ENCODE measurements at places on chromosomes 1 and 21.
A peak's percentile ranks its signal among the peaks of the same experiment; 100 is the strongest.

GRCh38 chr1:116806245-116806644, 52.0 kb downstream of the CD2 start:
- peak; percentile 71 for DNase-seq

GRCh38 chr1:204837440-204838084, 33.1 kb upstream of the NFASC start:
- DNase-seq: no peak

- DNase-seq: peak; percentile 54
Measured at GRCh38 chr1:115595279-115596079, 46.3 kb upstream of the VANGL1 start.

DNA sequence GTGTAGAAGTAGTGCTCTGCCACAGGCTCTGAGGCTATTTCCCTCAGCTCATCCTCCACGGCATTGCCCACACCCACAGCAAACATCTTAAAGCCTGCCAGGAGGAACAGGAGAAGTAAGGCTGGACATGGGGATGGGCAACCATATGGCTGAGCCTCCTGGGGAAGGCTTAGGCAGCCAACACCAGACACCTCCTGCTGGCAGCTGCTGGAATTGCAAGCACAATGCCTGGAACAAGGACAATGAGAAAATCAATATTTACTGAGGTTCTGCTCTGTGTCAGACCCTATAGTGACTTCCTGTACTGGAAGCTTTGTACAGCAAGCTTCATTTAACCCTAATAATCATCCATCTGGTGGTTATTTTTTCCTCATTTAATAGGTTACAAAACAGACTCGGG, 8.2 kb downstream of the MATN1 start:
- peak; percentile 20 for DNase-seq

- DNase-seq: no peak
Measured at GRCh38 chr1:41515778-41516167, 31.3 kb upstream of the EDN2 start.

DNA sequence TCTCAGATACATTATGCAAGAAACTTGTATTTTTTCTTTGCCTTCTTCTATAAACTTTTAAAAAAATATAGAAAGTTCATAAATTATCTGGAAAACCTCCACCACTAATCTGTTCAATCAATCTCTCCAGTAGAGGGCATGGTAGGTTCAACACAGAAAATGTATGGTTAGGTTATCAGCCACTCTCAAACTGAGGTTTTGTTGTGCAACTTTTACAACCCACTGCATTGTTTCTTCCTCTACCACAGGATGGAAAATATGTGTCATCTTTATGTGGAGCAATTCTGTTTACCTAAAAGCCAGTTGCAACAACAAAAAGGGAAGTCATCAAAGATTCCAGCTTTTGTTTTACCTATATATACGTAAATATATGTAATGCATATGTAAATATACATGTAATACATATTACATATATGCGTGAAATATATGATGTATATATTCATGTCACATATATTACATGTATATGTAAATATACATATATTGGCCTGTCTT, 3.0 kb upstream of the RGS2 start:
- peak; percentile 82 for DNase-seq

DNA sequence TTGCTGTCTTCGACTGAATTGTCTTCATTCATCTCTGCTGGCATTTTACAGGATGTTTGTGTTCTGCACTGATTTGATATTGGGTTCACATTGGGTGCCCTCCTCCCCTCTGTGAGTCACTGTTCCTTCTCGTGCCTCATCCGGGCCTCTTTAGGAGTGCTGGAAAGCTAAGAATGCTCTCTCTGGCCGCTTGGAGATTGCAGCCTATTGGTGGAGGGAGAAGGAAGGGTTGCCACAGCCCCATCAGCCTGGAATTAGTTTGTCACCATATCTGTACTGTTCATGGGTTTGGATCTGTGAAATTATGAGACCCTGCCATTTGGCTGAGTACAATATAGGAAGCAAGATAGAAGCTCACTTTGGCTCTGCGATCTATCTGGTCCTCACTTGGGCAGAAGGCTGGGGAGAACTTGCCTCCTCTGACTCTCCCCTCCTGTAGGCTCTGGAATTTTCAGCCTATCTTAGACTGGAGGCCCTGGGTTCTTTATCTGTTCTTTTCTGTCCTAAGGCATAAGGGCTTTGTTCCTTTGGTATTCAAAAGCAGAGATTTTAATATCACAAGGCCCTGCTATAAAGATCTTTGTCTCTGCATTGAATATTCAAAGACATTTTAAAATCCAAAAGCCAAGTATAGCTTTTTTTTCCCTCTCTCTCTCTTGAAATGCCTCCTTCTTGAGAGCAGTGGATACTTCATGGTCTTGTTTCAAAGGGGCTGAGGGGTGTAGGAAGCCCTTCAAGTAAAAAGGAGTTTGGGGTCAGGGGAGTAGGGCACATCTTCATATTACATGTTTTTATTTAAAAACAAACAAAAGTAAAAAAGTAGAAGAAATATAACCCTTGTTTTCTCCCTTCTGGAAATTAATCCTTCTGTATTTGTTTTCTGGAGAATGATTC, 347.9 kb downstream of the ZP4 start:
- no peak for DNase-seq

DNA sequence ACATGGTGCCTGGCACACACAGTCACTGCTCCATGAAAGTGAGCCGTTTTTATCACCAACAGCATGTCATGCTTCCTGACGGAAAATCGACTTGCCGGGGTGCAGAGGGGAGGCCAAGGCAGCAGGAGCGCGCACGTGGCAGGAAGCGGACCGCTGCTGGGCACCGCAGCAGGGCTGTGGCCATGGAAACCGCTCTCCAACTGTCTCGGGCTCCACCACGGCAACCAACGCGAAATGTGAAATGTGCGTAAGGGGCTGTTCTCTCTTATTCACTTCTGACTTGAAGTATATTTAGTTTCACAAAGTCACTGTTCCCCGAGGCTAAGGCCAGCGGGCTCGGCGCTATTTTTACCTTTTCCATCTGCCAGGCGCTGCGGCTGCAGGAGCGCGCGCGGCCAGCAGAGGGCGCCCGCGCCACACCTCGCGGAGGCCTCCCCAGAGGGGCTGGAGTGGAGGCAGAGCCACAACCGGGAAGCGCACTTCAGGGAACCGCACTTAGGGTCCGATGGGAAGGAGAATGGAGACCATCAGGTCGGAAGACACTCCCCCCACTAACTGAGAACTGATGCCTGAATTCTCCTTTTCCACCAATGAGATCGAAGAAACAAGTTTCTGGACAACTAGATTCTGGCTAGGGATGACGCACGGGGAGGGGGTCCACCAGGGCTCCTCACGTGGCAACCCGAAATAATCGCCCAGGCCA, 19.7 kb downstream of the RCC2 start:
- peak; percentile 67 for DNase-seq

DNA sequence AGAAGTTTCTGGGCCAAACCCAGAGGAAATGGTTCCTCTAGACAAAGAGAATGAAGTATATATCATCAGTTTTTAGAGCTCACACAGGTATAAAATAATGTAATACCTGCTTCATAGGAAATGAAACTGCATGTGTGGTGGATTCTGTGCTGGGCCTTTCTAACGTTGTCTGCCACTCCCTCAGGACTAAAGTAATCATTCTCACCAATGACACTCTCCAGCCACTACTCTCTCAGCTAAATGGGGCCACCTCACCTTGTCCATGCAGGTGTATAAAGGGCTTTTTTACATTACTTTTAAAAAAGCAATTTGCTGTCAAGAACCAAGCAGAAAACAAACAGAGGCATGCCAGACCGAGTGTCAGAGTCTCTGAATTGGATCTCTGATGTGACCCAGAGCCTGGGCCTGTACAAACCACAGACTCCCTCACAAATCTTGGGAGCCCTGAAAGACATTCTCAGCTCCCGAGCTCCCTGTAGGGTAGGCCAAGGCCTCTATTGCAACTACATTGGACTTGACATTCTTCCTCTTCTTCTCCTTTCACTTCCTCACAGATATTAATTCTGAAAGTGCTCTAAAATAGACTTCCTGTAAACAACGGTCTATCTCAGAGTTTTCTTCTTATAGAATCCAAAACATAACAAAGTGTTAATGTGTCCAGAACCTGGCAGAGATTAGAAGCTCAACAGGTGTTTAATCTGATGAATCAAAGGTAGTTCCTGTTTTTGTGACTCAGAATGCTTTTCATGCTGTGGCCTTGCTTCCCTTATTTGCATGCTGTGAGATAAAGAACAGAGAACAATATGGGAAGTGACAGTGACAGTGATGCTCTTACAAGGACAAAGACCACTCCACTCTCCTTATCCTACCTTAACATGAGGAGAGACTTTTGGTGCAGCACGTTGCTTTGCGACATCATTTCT, 8.6 kb downstream of the AIM2 start:
- DNase-seq: peak; percentile 54

DNA sequence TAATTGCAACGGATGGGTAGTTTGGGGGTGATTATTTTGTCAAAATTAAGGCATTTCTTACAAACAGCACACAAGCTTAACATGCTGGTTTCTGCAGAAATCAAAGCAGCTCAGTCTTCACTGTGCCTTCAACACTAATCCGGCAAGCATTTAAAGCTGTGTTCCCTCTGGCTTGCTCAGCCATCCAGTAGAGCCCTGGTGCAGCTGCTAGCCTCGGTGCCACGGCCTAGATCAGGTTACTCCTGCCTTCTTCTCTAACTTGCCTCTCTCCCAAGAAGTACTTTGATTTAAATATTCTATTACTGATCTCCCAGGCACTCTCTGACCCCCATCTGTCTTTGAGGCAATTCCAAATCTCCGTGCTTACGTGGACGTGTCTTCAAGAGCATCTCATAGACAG, 85.6 kb downstream of the GREM2 start:
- no peak for DNase-seq

GRCh38 chr1:90718411-90719329, 1.6 kb upstream of the BARHL2 start:
- no peak for DNase-seq

GRCh38 chr1:12456979-12457378, 161.0 kb downstream of the DHRS3 start:
- DNase-seq: no peak

DNA sequence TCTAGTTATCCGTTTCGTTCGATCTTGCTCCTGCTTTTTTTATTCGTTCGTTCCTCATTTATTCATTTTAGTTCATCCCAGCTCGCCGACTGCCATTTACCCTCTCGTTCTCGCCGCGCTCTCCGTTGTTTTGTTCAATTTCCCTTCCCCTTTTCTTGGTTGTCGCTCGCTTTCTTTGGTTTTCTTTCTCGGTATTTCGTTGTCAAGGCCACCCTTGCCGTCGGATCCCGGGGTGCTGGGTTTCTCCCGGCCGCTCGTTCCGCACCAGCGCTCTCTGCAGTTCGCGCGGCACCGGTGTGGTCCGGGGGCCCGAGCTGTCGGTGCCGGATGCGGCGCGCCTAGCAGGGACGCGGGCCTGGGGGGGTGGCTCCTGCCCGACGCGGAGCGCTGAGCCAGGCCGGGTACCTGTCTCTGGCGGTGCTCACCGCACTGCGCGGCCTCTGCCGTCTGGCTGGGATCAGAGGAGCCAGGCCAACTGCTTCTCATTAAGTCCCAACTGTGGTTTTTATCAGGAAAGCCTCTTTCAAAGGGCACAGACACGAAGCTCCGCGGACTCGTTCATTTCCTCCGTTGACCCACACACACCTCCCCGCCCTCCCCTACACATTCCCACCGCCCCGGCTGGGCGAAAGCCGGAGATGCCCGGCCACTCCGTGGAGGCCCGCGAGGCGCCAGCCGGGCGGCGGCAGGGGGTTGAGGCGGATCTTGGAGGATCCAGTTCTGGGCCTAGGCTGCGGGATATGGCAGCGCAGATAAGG, 1.6 kb downstream of the ALX3 start:
- DNase-seq: no peak

DNA sequence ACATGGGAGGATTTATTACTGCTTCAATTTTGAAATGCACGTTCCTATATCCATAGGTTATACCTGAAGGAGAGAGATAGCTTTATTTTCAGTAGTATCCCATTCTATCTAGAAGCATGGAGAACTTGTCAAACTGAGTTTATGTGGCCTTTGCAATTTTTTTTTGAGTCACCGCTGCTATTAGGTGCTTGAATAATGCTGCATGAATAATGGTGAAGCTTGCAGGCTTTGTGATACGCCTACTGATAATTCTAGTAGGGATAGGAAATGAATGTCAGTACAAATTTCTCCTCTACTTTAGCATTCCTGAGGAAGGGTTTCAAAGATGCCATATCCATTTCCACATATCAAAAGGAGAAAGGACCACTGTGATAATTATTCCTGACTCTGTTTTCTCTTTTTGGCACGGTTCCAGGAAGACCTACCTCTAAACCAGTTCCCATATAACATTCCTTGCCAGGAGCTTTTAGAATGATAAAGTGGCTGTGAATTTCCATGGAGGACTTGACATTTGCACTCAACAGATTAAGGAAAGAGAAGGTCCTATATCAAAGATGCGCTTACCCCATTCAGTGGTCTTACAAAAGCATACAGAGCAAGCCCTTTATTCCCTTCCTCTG, 83.5 kb downstream of the SPATA46 start:
- no peak for DNase-seq

DNA sequence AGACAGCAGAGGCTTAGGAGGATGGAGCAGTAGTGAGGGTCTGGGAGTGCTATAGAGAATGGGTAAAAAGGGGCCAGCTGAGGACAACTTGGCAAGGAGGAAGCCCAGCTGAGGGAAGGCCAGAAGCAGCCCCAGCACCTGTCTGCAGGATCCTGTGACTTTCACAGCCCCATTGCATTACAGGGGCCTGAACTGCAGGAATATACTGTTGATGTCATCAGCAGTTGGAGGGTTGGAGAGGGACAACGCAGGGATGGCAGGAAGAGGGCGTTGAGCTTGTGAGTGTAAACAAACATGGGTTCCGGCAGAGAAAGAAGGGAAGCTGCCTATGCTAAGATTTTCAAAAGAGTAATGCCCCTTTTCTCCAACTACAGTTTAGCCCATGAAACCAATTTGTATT, 628.5 kb downstream of the SMYD3 start:
- DNase-seq: no peak

GRCh38 chr21:38861989-38862683, 56.4 kb downstream of the ETS2 start:
- DNase-seq: no peak

DNA sequence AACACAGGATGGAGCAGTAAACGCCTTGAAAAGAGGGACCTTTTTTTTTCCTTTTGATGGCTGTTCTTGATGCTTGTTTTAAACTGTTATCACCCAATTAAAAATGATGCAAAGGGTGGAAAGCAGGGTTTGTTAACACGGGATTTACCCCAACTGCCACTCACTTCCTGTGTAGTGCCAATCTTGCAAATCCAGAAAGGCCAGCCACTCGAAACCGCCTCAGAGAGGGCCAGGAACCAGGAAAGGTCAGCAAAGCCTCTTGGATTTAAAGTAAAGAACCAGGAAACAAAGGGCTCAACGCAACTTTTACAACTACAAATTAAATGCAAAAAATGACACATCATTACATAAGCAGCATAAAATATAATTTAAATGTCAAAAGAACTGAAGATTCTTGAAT, 347.4 kb downstream of the PDE4B start:
- no peak for DNase-seq
